ENCODE measurements at places on chromosomes 3 and 15.

GRCh38 chr15:69658411-69658945, 205.9 kb downstream of the RPLP1 start:
- DNase-seq: no peak

GRCh38 chr3:20462226-20462625, 276.2 kb upstream of the SGO1 start:
- no peak for DNase-seq

DNA sequence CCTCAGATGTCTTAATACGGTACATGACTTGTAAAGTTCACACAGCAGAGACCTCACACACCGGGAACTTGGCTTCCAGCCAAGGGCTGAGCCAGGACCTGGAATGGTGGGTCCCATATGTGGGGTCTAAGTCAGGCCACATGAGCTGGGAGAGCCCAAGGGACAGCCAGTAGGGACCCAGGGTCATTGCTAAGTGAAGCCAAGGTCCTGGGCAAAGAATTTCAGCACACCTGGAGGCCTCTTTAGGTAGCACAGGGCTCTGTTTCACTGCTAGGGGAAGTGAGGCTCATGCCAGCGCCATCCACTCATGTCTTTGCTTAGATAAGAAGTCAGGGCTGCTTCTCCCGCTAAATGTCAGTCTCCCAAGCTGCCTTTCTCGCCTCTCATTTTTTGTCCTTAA, 116.6 kb upstream of the TLE3 start:
- no peak for DNase-seq

GRCh38 chr15:75532413-75533250, 46.5 kb downstream of the PTPN9 start:
- no peak for DNase-seq

GRCh38 chr15:44231842-44232241, 36.8 kb upstream of the FRMD5 start:
- no peak for DNase-seq

DNA sequence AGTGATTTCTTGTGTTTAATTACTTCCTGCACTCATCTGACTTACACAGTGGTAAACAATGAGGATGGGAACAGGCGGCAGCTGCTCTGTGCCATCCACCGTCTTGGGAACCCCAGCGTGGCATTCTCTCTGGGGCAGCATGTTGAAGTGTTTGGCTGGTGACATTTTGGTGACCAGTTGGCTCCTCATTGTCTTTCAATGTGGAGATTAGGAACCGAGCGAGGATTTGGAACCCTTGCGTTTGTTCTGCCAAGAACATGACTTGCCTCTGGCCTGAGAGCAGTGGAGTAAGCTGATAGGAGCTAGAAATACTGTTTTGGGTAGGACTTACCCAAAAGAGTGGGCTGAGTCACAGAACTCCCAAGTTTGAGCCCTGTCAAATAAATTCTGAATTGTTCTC, 88.8 kb downstream of the IGF1R start:
- DNase-seq: no peak

DNA sequence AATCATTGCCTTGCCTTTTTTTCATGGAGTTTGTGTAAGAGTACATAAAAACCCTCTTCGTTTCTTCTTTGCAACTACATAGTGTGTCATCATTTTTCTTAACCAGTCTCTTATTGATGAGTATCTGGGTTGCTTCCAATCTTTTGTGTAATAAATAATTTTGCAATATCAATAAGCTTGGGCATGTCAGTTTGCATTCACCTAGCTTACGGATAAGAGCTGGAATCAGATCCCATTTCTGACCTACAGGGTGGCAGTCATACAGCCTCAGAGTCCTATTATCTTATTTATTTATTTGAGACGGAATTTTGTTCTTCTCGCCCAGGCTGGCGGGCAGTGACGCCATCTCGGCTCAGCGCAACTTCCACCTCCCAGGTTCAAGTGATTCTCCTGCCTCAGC, 18.3 kb downstream of the ANP32A start:
- no peak for DNase-seq

DNA sequence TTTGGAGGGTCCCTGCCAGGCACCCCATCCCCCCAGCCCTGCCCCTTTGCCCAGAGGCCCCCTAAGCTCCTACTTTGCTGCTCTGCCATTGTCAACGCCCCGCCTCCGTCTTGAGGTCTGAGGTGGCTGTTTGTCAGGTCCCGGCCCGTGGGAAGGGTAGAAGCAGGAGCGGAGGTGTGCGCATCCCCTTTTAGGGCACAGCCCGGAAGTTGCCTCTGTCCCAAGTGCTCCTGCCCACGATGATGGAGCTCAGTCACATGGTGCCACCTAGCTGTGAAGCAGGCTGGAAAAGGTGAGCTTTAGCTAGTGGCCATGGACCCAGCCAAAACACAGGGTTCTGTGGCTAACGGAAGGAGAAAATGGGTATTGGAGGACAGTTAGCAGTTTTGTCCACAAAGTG, 28.5 kb upstream of the LCTL start:
- no peak for DNase-seq

- no peak for DNase-seq
Observed at GRCh38 chr3:39434574-39434973, 28.1 kb downstream of the RPSA start.

- DNase-seq: no peak
Observed at GRCh38 chr3:54343495-54343894, 221.1 kb downstream of the CACNA2D3 start.

DNA sequence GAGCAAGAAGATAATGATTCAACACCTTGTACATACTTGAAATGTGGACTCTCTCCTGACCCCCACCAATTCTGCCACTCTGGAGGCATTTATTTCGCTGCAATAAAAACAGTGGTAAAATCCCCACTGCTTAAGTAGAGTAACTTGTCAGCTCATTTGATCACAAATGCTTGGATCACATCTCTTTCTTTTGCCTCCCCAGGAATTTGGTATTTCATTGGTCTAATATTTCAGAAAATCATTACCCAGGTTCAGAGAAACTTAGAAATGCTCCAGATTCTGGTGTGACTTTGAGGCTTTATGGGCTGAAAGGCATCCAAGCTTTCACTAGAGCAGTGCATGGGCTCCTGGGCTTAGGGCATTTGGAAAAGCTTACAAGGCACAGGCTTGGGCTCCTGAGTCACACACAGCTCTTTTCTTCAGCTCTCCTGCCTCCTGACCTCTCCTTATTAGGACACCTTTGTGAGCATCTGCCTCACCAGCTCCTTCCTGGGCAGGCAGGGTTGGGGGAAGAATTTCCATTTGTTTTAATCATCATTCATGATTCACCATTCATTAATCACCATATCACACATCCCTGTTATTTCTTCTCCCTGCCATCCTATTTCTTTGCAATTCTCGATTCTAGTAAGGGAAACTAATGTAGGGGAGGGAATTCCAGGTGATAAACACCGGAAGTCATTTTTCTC, 22.5 kb downstream of the CDCP1 start:
- DNase-seq: no peak

DNA sequence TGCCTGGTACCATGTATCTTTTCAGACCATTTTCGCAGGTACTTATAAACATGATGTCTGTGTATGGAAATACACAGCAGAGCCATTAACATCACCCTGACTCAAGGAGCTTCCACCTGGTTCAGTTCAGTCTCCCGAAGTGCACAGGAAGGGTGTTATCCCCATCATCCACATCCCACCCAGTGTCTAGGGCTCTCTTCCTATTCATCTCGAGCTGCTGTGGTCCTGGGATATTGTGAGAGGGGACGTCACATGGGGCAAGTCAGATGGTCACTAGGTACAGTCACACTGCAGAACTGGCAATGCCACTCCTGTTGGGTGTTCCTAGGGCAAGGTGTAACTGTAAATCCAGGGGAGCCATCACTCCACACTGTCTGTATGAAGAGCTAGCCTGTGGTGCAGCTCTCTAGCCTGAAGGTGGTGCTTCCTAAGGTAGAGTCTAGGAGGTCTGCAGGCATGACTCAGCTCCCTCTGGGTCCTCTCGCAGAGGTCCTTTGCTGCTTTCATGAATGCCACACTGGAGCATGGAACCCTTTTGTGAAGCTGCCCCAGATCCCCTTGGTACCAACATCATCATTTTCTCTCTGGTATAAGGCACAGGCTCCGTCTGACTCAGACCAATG, 13.9 kb downstream of the ISLR2 start:
- no peak for DNase-seq

GRCh38 chr3:171236265-171237008, 209.9 kb upstream of the SLC2A2 start:
- DNase-seq: no peak

- no peak for DNase-seq
Observed at GRCh38 chr15:83163032-83163431, 44.6 kb downstream of the HDGFL3 start.

- DNase-seq: no peak
Observed at GRCh38 chr3:191987831-191988350, 526.9 kb downstream of the PYDC2 start.

DNA sequence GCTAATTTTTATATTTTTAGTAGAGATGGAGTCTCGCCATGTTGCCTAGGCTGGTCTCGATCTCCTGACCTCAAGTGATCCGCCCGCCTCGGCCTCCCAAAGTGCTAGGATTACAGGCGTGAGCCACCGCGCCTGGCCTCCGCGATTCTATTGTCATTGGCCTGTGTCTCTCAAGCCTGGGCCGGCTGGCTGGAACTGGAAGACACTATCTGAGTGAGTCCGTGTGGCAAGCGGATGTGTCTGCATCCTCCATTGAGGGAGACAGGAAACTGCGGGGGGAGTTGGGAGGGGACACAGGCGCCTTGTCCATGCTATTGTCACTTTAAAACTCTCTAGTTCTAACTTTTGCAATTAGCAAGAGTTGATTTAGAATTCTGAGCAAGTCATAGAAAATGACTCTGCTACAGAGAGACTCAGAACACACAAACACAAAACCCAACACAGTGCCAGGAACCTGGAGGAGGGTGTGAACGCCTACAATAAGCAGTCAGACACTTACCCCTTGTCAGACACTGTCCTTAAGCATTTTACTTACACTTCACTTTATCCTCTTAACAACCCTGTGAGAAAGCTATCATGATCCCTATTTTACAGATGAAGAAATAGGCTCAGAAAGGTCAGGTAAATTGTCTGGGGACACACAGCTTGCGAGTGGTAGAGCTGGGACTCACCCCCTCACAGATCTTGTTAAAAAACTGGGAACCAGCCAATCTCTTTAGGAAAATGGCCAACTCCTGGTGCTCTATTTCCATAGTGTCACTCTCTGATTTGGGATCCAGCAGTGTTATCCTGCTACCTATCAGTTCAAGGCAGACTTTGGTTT, 38.7 kb downstream of the ANP32A start:
- DNase-seq: peak; percentile 36

GRCh38 chr3:164231718-164232117, 846.6 kb downstream of the SI start:
- no peak for DNase-seq

DNA sequence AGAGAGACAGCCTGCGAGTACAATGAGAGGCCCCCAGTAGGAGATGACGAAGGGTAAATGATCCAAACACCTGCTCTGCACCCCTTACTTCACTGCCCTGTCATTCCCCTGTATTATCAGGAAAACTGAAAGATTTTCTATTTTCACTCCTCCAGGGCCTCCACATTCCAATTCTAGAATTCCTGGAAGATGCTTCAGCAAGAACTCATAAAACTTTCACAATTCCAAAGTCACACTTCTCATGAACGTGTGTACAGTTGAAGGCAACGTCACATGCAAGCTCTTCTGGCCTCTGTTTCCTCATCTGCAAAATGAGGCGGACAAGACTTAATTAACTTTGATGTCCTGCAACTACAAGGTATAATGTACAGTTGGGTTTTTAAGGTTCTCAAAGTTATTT, 62.8 kb upstream of the SPATA12 start:
- DNase-seq: no peak

DNA sequence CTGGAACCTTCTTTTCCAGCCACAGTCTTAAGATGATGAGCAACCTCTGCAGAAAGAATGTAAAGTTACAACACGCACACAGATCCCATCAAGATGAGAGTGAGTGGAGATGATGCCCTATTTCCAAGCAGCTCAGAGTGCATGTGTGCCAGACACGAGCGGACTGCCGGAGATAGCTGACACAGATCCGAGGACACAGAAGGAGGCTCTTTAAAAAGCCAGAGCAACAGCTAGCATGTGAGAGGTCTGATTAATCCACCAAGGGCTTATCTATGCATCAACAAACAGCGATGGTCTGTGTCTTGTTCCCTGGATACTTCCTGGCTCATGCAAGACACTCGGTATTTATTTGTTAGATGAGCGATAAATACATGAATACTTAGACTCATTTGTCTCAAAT, 128.6 kb upstream of the DLG1 start:
- DNase-seq: no peak

DNA sequence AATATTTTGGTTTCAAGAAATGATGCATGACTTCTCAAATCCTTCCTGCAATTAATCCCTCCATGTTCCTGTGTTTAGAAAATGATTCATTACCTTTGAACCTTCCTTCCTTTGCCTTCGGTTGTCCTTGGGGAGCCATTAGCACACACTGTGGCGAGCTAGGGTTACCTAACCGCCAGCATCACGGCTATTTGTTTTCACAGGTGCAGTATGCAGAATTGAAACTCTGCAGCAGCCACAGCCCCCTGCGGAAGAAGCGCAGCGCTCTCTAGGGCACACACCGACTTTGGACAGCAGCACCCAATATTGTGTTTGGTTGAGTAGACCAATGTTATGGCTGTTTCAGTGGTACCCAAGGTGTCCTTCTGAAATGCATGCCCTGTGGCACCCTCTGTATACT, 247.4 kb downstream of the MCTP2 start:
- DNase-seq: no peak

- no peak for DNase-seq
Observed at GRCh38 chr3:14990780-14991148, 43.4 kb downstream of the NR2C2 start.

DNA sequence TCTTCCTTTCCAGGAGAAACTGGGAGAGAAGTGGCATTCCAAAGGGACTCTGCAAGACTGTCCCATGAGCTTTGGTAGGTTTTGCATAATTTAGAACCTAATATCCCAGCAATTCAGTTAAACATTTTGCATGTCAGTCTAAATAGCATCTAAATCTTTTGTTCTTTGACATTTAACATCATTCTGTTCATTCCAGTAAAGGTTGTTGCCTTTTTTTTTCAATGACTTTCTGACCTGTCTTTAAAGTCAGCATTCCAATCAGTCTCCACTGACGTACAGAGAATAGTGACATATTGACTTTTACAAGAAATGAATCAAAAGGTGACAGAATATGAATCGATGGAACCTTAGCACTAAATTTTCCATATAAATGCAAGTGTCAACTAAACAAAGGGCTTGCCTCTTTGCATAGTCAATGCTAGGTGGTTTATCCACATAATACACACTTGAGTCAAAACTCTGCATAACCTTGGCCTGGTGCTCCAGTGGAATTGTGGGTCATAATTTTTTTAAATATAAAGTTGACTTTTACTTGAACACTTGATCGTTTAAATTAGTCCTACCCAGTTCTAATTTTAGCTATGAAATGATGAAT, 370.1 kb downstream of the CNTN6 start:
- no peak for DNase-seq

DNA sequence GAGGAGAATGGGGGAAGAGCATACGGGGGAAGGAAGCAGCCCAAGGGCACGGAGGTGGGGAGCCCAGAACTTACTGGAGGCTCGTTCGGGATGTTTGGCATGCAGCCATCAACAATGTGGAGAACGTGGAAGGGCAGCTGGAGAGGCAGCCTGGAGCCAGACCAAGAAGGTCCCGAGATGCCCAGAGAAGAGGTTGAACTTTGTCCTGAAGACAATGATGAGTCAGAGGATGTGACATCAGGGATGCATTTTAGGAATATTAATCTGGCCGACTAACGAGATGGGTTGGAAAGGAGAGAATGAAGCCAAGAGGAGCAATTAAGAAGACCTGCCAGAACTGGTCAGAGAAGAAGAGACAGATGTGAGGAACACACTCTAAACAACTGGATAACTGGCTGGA, 98.2 kb downstream of the SRGAP3 start:
- DNase-seq: no peak

All from stimulated activated CD4-positive, alpha-beta T cell treated with anti-CD3 and anti-CD28 coated beads, Interleukin-15, amount 100 ng/mL, for 24 hours (primary cell).